ENCODE measurements at places on chromosomes 11 and 22. TPM values are rescaled to one million over a fixed set of nuclear protein-coding genes. Genes with fewer than 3 reads are reported as not detected.

The SERHL2 gene
- 3.3 TPM for total RNA-seq

The HDHD5 gene
- total RNA-seq = 16.2 TPM

The MIOX gene
- total RNA-seq = under 0.01 TPM

The DDIAS gene
- 0.26 TPM for total RNA-seq

The ELMOD1 gene
- total RNA-seq = 0.17 TPM

The OR4C5 gene
- not detected for total RNA-seq

The RAB38 gene
- total RNA-seq = 10.1 TPM

The BRSK2 gene
- total RNA-seq = 0.33 TPM

The POU2AF1 gene
- not detected for total RNA-seq

The ADAMTS8 gene
- total RNA-seq = 15.0 TPM

The CDCA5 gene
- total RNA-seq = 3.0 TPM

The CRYBB2 gene
- not detected for total RNA-seq

The TAF1D gene
- total RNA-seq = 148 TPM

The SLC17A6 gene
- not detected for total RNA-seq

The MYEOV gene
- 1.2 TPM for total RNA-seq

The OR2AT4 gene
- total RNA-seq = not detected

The PIK3IP1 gene
- 32.4 TPM for total RNA-seq

The APOBEC3B gene
- total RNA-seq = 0.77 TPM

The MN1 gene
- total RNA-seq = 7.4 TPM

The HTR3B gene
- not detected for total RNA-seq

The ALDH3B1 gene
- total RNA-seq = 24.9 TPM

The IGLL5 gene
- total RNA-seq = not detected

The PSMA1 gene
- total RNA-seq = 136 TPM

The RASD2 gene
- under 0.01 TPM for total RNA-seq

The OR51B2 gene
- total RNA-seq = not detected

The KRTAP5-1 gene
- total RNA-seq = not detected

The FGF4 gene
- not detected for total RNA-seq

The NRXN2 gene
- 0.26 TPM for total RNA-seq

The MB gene
- total RNA-seq = not detected

The SPI1 gene
- total RNA-seq = not detected

The PDE3B gene
- 11.2 TPM for total RNA-seq

The OR8D4 gene
- total RNA-seq = not detected

The TRIM49 gene
- total RNA-seq = not detected

The APOA4 gene
- not detected for total RNA-seq

The ALG12 gene
- 21.3 TPM for total RNA-seq

The BLID gene
- 7.9 TPM for total RNA-seq

The SAA1 gene
- total RNA-seq = not detected

The F2 gene
- not detected for total RNA-seq

The DGAT2 gene
- total RNA-seq = 2.3 TPM

The MMP7 gene
- 0.17 TPM for total RNA-seq

The E2F8 gene
- not detected for total RNA-seq

The OR6A2 gene
- under 0.01 TPM for total RNA-seq

The SHANK2 gene
- 1.3 TPM for total RNA-seq

The PIWIL4 gene
- total RNA-seq = 3.3 TPM

All from fibroblast of lung (primary cell).